ENCODE measurements at places on chromosomes 2 and 18.

GRCh38 chr2:217910875-217911212 lies 92.0 kb downstream of the TNS1 start:
- no peak for DNase-seq

GRCh38 chr2:180742801-180743200 lies 237.6 kb upstream of the UBE2E3 start:
- DNase-seq: no peak

- DNase-seq: no peak
These were observed 15.1 kb upstream of the RTTN start for GRCh38 chr18:70220628-70221027.

GRCh38 chr2:181198183-181198864 lies 217.9 kb downstream of the UBE2E3 start:
- no peak for DNase-seq

DNA sequence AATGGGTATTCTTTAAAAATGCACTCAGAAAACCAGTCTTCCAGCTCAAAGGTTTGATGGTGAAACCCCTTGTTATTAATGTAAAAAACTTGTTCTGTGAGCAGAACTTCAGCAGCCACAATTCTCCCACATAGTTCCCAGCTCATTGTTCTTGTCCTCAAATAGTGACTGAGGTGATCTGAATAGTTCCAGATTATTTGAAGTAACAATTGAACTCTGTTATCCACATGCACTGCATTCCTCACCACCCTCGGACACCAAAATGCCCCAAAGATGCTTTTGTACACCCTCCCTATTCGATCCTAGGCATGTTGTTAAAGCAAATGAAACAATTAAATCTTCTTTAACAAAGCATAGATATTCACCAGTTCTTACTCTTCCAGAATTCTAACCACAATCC lies 2186.8 kb upstream of the CELF4 start:
- no peak for DNase-seq

GRCh38 chr18:43170586-43170985 lies 55.1 kb upstream of the RIT2 start:
- no peak for DNase-seq

DNA sequence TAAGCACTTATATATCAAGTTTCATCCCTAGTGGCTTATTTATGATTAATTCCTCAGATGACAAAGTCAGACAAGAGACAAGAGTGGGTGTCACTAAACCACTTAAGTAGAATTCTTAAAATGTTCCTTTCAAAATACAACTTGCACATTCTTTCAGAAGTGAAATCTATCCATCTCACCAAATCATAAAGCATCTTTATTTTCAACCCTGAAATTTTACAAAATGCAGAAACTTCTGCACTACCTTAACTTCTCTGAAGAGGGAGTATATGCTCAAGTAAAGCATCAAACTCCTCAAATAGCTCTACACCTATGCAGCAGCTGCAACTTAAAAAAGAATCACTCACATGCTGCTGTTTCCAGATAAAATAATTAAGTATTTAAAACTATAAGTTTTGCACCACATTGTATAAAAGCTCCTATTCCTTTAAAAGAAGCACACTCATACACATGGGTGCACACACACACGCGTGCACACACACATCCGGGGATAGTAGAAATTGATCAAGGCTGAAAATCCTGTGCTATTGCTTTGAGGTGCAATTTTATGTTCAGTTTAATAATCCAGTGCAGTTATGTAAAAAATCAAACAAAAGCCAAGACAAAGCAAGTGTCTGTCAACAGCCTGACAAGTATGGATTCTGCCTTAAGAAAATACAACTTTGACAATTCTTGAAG lies 244.5 kb downstream of the TCF4 start:
- no peak for DNase-seq

GRCh38 chr2:113136828-113137775 lies 9.7 kb downstream of the IL1RN start:
- DNase-seq: no peak

DNA sequence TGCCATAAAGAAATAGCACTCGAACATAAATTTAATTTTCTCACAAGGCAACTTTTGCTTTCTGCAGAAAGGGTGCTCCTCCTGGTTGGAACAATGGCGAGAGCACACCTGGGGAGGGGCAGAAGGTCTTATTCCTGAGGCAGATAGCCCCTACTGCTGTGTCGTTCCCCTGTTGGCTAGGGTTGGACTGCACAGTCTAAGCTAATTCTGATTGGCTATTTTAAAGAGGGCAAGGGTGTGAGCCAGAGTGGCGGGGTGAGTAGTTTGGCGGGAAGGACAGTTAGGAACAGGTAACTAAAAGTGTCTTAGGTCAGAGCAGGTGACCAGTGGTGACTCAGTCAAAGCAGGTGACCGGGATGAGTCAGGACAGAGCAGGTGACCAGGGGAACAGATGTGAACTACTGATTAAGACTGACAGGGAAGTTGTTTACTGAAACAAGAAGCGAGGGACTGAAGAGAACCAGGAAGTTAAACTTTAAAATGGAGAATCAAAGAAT lies 49.7 kb upstream of the AGAP1 start:
- no peak for DNase-seq

DNA sequence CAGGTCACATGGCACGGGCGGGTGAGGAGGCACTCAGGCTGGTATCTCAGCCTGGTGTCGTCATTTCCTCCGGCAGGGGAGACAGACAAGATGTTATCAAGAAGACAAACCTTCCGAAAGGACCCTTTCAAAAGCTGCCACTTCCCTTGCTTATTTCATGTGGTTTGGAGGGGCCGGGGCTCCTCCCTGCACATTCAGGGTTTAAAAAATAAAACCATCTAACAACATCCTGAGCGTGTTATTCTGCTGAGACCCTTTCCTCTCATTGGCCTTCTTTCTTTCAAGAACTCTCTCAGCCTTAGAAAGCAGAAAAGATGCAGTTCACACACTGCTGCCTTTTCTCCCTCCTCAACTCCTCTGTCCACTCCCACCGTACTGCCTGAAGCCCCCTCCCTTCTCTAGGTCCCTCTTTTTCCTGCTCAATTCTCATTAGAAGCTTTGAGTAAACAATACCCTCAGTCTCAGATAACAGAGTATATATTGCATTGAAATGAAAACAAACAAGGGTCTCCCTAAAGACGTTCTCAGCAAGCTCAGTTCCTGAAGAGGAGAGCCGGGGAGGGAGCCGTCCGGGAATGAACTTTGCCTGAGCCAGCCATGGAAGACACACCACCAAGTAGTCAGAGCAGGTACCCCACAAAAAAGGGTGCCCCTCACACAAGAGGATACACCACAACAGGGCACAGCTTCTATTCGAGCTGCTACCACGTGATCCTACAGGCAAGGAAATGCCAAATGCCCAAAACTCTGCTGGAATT lies 9.7 kb downstream of the SMAD7 start:
- peak; percentile 78 for DNase-seq

- DNase-seq: no peak
These were observed 25.6 kb upstream of the MYCN start for GRCh38 chr2:15914596-15915385.

- no peak for DNase-seq
These were observed 8.8 kb downstream of the RALB start for GRCh38 chr2:120261387-120262006.

GRCh38 chr18:46547520-46547919 lies 109.5 kb downstream of the LOXHD1 start:
- no peak for DNase-seq

- no peak for DNase-seq
These were observed 226.9 kb downstream of the MYO3B start for GRCh38 chr2:170404846-170405245.

DNA sequence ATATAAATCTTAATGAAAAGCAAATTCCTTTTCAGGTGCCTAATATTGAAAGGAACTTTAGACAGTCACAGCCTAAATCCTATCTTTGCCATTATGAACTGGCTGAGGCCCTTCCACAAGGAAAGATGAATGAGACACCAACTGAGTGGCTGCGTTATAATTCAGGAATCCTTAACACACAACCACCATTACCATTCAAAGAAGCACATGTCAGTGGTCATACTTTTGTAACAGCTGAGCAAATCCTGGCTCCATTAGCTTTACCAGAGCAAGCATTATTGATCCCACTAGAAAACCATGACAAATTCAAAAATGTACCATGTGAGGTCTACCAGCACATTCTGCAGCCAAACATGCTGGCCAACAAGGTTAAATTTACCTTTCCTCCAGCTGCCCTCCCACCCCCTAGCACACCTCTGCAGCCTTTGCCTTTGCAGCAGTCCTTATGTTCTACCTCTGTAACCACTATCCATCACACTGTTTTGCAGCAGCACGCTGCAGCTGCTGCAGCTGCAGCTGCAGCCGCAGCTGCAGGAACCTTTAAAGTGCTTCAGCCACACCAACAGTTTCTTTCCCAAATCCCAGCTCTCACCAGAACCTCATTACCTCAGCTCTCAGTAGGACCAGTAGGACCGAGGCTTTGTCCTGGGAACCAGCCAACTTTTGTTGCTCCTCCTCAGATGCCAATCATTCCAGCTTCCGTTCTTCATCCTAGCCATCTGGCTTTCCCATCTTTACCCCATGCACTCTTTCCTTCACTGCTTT lies 340.1 kb downstream of the ZNF804A start:
- no peak for DNase-seq

DNA sequence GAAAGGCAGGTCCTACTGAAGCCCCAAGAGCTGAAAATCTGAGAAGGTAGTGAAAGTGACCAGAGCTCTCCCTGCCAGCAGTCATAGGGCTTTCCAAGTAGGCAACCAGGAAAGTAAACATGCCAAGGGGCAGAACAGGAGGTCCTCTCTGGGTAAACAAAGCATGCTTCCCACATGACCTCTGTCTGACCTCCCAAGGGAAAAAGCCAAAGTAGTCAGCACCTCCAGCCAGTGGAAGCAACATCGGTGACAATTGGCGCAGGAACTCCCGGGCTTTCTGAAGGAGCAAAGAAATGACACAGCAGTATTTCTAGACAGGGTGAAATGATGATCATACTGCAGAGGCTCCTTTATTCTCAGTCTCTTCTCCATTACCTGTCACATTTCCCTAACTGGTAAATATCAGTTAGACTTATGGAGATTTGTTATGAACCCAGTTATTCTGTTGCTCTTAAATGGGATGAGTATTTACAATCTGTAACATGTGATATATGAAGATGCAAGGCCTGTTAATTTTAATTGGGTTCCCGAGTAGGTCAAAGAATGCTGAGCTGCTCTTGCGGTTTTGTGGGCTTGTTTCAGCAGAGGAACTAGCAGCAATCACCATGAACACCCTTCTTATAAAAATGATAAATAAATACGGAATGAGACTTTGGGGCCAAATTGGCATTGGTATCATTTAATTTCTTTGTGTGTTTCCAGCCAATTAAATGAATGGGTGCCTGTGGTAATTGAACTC lies 321.0 kb downstream of the RND3 start:
- DNase-seq: no peak

GRCh38 chr2:64595397-64596176 lies 58.1 kb downstream of the SERTAD2 start:
- DNase-seq: no peak

DNA sequence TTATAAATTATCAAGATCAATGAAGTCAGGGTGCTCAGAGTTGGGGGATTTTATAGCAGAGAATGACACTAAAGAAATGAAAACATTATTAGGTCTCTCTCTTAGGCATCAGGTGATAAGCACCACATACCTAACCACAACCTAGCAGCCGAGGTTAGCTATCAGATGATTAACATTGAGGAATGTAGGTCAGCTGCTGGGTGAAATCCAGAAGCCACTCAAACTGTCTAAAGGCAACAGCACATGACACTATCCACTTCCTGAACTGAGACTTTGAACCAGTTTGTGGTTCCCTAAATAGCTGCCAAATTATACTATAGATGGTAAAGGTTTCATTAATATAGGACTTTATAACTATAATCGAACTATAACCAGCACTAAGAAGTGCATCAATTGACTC lies 4.7 kb downstream of the EPG5 start:
- no peak for DNase-seq

DNA sequence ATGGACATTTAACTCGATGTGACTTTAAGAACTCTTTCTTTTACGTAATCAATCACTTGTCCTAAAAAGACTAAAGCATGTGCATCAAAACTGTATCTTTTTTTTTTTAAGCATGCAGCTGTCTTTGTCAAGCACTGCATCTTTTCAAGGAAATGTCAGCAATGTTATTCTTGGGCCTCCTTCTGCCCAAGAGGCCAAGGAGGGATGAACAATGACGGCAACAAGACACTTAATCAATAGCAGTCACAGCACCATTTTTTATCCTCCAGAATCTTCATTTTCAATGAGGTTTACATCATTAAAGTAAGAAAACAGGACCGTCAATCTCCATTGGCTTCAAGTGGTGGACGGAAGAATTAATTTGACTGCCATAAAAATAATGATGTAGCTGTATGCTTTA lies 253.8 kb downstream of the AFF3 start:
- DNase-seq: no peak

- DNase-seq: no peak
These were observed 85.8 kb downstream of the PTGR3 start for GRCh38 chr18:75123113-75123512.

GRCh38 chr2:69645031-69645431 lies 1.5 kb upstream of the AAK1 start:
- no peak for DNase-seq

- no peak for DNase-seq
These were observed 28.1 kb downstream of the TCF7L1 start for GRCh38 chr2:85160966-85161960.

DNA sequence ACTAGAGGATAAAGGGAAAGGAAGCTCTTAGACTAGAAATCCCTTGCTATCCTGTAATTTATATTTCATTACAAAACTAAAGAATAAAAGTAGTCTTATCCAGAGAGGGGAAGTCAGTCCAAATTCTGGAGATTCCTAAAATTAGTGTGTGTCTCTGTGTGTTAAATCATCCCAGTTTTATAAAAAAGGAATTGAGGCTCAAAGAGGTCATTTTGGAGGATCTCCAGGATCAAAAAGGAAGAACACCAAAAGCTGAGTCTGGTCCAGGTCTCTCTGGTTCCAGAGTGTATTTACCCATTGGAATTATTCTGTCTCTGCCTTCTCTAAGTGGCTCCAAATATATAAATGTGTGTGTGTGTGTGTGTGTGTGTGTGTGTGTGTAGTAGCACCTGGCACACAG lies 166.7 kb downstream of the NRXN1 start:
- no peak for DNase-seq

DNA sequence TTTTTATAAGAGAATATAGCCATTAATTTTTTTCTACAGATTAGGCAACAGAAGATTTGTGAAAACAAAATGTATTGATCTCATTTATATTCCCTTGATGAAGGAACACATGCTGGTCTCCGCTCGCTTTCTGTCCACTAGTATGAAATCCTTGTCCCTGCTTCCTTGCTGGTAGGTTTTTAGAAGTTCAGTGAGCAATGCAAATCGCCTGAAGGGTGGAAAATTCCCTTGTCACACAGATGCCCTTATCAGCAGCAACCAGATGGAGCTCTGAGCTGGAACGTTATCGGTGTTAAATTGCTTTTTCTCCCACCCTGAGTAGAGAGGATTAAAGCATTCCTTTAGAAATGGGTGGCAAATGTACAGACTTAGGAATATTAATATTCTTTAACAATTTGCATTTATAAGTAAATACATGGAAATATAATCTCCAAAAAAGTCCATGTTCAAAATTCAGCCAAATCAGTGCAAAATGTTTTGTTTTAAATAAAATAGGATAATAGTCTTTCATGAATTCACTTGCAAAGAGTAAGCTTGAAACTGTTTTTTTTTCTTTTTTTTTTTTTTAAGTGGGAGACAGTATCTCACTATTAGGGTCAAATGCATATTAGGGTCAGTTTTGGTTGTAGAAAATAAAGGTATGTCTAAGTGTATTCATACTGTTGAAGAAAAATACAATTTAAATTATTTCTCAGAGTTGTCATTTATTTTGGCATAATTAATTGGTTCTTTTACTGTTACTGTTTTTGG lies 164.0 kb upstream of the MYO3B start:
- DNase-seq: no peak
